ENCODE measurements at places on chromosomes 7 and 10.

- no peak for DNase-seq
Observed at GRCh38 chr10:55203874-55204273, 402.8 kb upstream of the PCDH15 start.

- DNase-seq: no peak
Observed at GRCh38 chr10:97279121-97279815, 13.2 kb downstream of the ARHGAP19 start.

DNA sequence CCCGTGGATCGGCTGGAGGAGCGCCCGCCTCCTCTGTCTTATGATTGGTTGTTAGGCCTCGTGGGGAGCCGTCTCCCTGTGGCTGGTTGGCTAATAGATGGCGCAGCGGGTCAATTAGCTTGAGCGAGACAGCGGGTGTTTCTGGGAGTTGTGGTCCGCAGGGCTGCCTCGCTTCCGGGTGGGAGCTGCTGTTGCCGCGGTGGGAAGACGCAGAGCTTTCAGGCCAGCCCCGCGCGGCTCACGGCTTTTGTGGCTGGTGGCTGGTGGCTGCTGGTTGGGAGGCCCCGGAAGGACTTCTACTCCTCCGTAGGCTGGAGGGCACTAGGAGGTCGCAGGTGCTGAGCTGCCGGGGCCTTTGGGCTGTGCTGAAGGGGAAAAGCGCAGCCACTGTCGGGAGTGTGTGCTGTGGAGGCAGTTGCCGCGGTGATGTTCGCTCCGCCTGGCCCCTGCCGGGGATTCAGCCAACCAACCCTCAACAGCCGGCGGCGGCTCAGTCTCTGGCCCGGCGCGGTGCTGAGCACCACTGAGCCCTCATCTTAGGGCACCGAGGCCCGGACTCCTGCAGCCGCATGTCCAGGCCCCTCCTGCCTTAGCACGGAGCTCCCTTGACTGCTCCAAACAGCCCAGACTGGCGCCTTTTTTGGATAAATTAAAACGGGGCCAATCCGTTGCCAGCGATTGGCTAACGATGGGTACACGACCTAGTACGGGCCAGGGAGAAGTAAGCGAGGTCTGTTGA is 652 bp upstream of the C10orf143 start:
- peak; percentile 96 for DNase-seq

GRCh38 chr7:17915796-17916195 is 24.5 kb downstream of the SNX13 start:
- no peak for DNase-seq

- no peak for DNase-seq
Observed at GRCh38 chr10:69268761-69269416, 9.4 kb upstream of the HK1 start.

DNA sequence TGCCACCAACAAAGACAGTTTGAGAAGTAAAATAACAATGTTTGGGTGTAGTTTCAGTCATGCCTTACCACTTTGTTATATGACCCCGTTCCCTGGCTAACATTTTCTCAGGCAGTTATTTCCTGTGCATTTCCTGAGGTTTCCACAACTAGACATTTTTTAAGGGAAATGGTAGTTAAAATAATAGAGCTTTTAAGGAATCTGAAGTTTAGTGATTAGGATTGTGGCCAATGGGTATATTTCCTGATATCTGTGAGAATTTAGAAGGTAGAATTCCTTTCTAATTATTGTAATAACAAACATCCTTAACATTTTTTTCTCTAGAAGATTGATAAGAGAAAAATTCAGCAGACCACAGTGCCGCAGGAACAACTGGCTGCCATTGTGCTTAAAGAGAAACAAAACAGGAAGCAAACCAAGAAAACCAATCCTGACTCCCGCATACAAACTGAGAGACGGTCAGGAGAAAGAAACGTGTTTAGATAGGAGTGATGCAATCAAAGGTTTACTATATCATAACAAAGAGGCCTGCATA is 193.6 kb downstream of the MBL2 start:
- DNase-seq: no peak

GRCh38 chr10:17981766-17982380 is 30.2 kb downstream of the SLC39A12 start:
- DNase-seq: peak; percentile 80

GRCh38 chr7:135166338-135166990 is 4.0 kb downstream of the CYREN start:
- no peak for DNase-seq

DNA sequence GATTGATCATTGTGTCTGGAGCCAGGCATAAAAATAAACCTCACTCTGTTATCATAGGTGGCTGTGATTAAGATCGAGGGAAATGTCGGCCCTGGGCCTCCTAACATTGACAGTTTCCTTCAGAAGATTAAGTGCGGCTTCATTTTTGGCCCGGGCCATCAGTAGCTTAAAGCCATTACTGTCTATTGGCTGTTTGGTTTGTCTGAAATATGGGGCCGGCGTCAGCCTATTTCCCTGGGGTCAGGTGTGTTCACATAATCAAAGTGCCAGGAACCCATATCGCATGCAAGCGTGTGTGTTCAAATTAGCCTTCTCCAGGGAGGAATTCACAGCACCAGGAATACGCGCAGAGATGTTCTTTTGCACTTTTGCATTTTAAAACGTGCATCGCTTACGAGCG is 114.7 kb downstream of the CUX1 start:
- DNase-seq: no peak

GRCh38 chr7:129083525-129083924 is 28.6 kb upstream of the TNPO3 start:
- DNase-seq: no peak

GRCh38 chr7:28419716-28420115 is 7.4 kb downstream of the CREB5 start:
- peak; percentile 12 for DNase-seq

- DNase-seq: no peak
Observed at GRCh38 chr10:17479015-17479615, 24.7 kb upstream of the ST8SIA6 start.

DNA sequence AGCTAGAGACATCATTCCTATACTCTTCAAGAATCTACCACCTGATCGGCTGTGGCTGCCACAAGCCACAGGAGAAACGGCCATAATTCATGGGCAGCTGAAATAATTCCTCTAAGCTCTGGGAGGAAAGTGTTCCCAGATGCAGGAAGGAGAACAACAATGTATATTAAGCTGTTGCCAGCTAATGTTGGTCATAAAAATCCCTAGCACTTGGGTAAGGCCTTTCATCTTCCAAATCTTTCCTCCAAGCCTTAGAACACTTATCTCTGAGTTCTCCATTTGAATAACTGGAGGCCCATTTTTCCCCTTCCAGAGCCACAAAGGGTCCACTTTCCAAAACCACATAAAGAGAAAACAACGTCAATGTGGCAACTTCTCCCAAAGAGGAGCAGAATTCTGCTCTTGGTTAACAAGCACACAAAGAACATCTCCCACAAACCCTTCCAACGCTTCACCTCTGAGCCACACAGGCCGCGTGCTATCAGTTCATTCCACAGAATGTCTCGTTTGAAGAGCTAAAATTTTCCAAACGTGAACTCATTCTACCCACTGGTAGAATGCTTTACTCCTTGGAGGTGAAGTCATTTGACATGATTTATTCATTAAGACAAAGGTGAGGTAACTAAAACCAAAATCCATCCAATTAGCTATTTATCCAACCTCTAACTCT is 11.2 kb downstream of the KCNMA1 start:
- DNase-seq: no peak

DNA sequence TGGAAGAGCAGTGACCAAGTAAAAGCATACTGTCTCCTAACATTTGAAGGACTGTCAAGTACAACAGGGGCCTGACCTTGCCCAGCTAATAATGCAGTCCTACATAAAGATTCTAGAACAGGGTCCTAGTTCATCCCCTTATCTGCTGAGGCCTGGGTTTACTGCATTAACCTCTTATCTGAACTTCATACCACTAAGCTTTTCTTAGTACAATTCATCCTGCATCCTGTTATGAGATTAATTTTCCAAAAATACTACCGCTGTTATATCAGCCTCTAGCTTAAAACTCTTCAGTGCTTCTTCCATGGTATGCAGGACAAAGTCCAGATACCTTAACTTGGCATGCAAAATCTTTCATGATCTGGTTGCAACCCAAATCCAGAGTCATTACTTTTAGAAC is 72.5 kb downstream of the CHRM2 start:
- no peak for DNase-seq

- DNase-seq: no peak
Observed at GRCh38 chr7:96005271-96005670, 232.9 kb downstream of the DYNC1I1 start.

- no peak for DNase-seq
Observed at GRCh38 chr10:79910344-79910743, 38.6 kb downstream of the SFTPD start.

DNA sequence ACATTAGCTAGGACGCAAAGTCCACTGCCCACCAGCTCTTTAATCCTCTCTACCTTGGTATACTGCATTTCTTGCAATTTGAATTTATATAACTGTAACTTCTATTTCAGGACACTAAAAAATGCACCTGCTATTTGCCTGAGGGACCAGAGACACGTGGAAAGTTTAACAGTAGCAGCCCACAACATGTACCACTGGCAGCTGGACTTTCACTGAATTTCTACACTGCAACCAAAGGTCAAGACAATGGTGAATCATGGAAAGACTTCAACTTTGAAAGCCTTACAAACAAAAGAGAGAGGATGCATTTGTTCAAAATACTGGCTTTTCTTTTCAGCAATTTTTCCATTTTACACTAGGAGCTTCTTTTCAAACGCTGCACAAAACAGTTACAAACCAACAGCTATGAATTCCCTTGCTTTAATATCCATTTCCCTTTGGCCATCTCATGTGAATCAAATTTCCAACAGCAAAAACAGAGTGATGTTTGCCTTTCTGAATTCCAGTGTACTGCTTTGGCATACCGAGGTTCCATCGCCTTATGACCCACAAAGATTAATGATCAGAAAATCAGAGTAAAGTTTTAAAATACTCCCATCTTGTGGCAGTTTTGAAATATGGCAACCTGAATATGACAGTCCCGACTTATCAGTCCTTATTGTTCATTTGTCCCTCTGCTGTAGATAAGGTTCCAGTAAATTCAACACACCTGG is 29.9 kb upstream of the HNRNPH3 start:
- DNase-seq: peak; percentile 43

- no peak for DNase-seq
Observed at GRCh38 chr10:26801831-26802230, 58.9 kb downstream of the ABI1 start.

- DNase-seq: peak; percentile 68
Observed at GRCh38 chr10:44723619-44724325, 187.4 kb upstream of the TMEM72 start.

- DNase-seq: no peak
Observed at GRCh38 chr7:50262446-50262845, 42.1 kb upstream of the IKZF1 start.

DNA sequence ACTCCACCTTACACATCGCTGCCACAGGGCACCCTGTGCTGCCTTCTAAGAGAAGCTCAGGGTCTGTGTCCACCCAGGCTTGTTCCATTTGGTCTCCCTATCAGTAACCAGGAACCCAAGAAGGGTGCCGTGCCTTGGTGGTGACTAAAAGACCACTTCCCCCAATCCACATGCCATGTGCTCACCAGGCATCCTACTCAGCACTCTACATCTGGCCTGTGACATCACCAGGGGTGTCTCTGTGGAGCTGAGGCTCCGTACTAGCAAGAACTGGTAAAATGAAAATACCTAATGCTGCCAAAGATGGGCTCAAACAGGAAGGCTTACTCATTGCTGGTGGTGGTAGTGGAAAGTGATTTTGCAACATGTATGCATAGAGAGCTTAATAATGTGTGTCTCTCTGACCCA is 19.0 kb upstream of the C10orf71 start:
- no peak for DNase-seq

DNA sequence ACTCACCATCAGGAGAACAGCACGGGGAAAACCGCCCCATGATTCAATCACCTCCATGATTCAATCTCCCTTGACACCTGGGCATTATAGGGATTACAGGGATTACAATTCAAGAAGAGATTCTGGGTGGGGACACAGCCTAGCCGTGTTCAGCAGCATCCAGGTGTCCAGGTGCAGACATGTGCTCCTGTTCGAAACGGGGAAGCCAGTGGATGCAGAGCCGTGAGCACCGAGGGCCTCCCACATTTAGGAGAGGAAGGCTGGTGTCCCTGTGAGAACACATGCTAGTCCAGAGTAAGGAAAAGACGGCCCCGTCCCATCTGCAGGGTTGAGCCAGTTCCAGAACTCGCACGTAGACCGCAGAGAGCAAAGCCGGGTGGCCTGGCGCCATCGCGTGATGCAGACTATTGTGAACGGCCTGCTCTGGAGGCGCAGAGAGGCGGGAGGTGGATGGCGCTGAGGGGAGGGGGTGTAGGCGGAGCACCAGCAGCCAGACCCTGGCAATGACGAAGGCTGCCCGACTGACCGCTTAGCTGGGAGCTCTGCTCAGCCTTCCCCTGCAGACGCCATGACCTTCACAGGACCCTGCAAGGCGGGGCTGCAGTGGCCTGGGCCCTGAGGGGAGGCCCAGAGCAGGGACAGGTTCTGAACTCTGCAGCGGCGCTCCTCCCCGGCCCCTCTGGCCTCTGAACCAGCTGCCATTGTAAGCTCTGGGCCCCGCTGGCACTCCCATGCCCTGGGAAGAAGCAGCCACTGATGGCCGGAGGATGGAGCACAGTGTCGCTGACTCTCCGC is 141.6 kb upstream of the TCERG1L start:
- DNase-seq: no peak

DNA sequence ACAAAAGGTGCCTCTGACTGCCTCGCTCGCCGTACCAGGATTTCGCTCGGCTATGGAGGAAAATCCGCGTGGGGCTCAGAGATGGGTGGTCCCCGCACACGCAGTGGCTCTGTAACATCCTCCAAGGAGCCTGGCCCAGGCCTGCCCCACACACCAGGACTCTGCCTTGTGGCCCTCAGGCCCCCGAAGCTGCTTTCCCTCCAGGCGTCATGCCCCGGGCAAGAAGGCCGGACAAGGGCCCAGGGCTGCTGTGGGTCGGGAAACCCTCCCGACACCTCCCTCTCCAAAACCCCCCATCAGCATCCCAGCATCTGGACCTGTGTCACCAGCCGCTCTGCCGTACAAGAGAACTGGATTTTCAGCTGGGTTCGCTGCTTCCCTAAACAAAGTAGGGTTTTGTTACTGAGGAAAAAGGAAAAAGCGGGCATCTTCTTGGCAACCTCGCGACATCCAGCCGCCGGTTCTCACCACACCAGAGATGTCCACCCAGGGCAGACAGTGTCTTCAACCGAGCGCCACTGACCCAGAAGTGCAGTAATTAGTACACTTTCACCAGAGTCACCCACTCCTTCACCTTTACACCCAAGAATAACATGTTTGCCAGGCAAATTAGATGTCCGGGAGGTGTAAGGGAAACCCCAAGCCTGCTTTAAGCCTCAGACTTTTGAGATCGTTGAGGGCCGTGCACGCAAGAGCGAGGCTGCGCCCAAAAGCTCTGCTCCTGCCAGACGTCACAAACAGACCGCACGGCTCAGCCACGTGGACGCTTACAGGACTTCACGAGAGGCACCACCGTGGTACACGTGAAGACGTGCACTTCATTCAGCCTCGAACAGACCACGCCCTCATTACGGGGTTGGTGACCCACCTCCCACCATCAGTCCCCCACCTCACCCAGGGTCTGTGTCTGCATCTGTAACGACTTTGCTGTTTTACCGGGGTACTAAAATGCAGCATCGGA is 62.2 kb downstream of the DIP2C start:
- DNase-seq: no peak

- DNase-seq: no peak
Observed at GRCh38 chr10:69649786-69650550, 19.9 kb downstream of the FAM241B start.

Measured in amniotic stem cell (primary cell).